ENCODE measurements at places on chromosomes 5 and 9. TPM values are rescaled to one million over a fixed set of nuclear protein-coding genes. Genes with fewer than 3 reads are reported as not detected.
A peak's percentile ranks its signal among the peaks of the same experiment; 100 is the strongest.

The TERT gene
- not detected for total RNA-seq

The KCNIP1 gene
- 7.0 TPM for total RNA-seq

The CDH12 gene
- not detected for total RNA-seq

The SYK gene
- total RNA-seq = 10.6 TPM

The SOHLH1 gene
- not detected for total RNA-seq

The ARSI gene
- 15.1 TPM for total RNA-seq

The CDKN2B gene
- total RNA-seq = 11.8 TPM

The EPB41L4B gene
- total RNA-seq = 3.9 TPM

- DNase-seq = no peak
- no peak overlapping the region for H3K4me3 ChIP-seq
- H3K27me3 ChIP-seq = no peaks in the 10 kb centered on the region
- H3K36me3 ChIP-seq = no peaks in the 10 kb centered on the region
Observed at GRCh38 chr9:115164511-115164974, 46.6 kb upstream of the TNC start.

- no peaks in the 10 kb centered on the region for H3K27me3 ChIP-seq
- no peak overlapping the region for H3K27ac ChIP-seq
- no peak for DNase-seq
- no peak overlapping the region for H3K4me3 ChIP-seq
- no peaks in the 10 kb centered on the region for H3K36me3 ChIP-seq
Observed at GRCh38 chr5:55650386-55650785, 61.7 kb downstream of the SLC38A9 start.

DNA sequence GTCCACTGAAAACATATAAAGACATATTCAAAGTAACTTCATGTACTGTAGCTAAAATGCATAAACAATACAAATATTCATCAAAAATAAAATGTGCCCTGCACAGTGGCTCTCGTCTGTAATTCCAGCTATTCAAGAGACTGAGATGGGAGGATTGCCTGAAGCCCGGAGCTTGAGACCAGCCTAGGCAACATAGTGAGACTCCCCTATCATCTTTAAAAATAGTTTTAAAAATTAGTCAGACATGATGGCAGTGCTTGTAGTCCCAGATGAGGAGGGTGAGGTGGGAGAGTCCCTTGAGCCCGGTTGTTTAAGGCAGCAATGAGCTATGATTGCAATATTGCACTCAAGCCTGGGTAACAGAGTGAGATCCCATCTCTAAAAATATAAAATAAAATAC is 534.1 kb downstream of the ANXA1 start:
- H3K36me3 ChIP-seq = no peaks in the 10 kb centered on the region
- no peaks in the 10 kb centered on the region for H3K27me3 ChIP-seq
- H3K27ac ChIP-seq = no peak overlapping the region
- no peaks in the 10 kb centered on the region for H3K4me1 ChIP-seq
- no peak overlapping the region for H3K4me3 ChIP-seq

DNA sequence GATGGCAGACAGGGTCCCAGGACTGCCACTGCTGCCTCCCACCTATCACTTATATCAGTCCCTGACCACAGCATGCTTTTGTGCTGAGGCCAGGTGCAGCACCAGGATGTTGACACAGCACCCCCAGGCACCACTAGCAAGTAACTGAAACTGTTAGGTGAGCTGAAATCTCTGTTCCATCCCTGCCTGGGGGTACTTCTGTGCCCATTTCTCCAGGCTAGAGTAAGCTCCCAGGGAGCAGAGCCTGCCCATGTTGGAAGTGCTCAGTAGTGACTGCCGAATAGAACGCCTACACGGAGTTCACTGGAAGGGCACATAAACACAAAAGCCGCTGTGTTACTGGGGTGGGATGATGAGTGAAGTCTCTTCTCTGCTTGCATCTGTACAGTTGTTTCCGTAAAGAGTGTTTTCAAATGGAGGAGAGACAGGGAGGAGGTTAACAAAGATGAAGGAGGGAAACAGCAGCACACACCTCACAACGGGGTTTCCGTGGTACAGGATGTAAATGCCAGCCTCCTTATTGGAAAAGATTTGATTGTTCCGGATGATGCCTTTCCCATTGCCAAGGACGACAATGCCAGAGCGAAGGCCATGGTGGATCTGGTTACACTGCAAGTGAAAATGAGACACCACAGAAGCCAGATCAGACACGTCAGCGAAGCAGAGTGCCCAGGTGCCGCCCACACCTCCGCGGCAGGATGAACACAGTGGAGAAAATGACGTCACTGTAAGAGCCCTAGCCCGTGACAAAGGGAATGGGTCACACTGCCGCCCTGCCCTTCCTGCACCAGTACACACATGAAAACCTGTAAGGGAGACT is 43.1 kb downstream of the POLR1E start:
- no peak overlapping the region for H3K27ac ChIP-seq
- H3K27me3 ChIP-seq = no peaks in the 10 kb centered on the region
- DNase-seq = no peak

DNA sequence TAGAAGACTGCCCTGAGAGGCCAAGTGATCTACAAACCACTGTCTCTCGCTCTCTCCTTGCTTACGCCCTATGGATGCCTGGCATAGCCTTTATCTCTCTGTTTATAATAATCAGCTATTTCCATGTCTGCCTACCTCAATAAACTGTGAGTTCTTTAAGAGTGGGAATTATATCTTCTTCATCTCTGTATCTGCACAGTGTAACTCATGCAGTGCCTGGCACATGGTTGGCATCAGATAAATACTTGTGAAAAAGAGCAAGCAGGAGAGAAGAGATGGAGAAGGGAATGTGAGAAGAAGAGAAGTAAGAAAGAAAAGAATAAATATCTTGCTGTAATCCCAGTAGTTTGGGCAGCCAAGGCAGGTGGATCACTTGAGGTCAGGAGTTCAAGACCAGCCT is 94.6 kb upstream of the TNPO1 start:
- no peak overlapping the region for H3K4me3 ChIP-seq
- DNase-seq = no peak
- no peaks in the 10 kb centered on the region for H3K27me3 ChIP-seq
- H3K36me3 ChIP-seq = no peaks in the 10 kb centered on the region

GRCh38 chr5:146910239-146910638 is 31.7 kb upstream of the PPP2R2B start:
- H3K36me3 ChIP-seq = no peaks in the 10 kb centered on the region
- DNase-seq = no peak
- no peaks in the 10 kb centered on the region for H3K27me3 ChIP-seq
- no peak overlapping the region for H3K27ac ChIP-seq
- no peaks in the 10 kb centered on the region for H3K4me1 ChIP-seq
- no peak overlapping the region for H3K4me3 ChIP-seq

GRCh38 chr9:3008091-3008490 is 164.2 kb upstream of the PUM3 start:
- no peaks in the 10 kb centered on the region for H3K4me1 ChIP-seq
- H3K4me3 ChIP-seq = no peak overlapping the region
- no peak for DNase-seq
- H3K27me3 ChIP-seq = no peaks in the 10 kb centered on the region

GRCh38 chr9:25003686-25004085 is 458.0 kb upstream of the IZUMO3 start:
- H3K36me3 ChIP-seq = no peaks in the 10 kb centered on the region
- DNase-seq = peak; percentile 3
- no peaks in the 10 kb centered on the region for H3K4me1 ChIP-seq
- no peak overlapping the region for H3K27ac ChIP-seq

GRCh38 chr9:88692827-88693226 is 157.8 kb downstream of the NXNL2 start:
- no peaks in the 10 kb centered on the region for H3K36me3 ChIP-seq
- no peak overlapping the region for H3K4me3 ChIP-seq
- no peak overlapping the region for H3K27ac ChIP-seq

- no peaks in the 10 kb centered on the region for H3K36me3 ChIP-seq
- peak overlapping the region; percentile 90 for H3K27ac ChIP-seq
- H3K4me1 ChIP-seq = peaks cover 22% of the 10 kb centered on the region
Observed at GRCh38 chr9:136544964-136545691, 720 bp downstream of the NOTCH1 start.

DNA sequence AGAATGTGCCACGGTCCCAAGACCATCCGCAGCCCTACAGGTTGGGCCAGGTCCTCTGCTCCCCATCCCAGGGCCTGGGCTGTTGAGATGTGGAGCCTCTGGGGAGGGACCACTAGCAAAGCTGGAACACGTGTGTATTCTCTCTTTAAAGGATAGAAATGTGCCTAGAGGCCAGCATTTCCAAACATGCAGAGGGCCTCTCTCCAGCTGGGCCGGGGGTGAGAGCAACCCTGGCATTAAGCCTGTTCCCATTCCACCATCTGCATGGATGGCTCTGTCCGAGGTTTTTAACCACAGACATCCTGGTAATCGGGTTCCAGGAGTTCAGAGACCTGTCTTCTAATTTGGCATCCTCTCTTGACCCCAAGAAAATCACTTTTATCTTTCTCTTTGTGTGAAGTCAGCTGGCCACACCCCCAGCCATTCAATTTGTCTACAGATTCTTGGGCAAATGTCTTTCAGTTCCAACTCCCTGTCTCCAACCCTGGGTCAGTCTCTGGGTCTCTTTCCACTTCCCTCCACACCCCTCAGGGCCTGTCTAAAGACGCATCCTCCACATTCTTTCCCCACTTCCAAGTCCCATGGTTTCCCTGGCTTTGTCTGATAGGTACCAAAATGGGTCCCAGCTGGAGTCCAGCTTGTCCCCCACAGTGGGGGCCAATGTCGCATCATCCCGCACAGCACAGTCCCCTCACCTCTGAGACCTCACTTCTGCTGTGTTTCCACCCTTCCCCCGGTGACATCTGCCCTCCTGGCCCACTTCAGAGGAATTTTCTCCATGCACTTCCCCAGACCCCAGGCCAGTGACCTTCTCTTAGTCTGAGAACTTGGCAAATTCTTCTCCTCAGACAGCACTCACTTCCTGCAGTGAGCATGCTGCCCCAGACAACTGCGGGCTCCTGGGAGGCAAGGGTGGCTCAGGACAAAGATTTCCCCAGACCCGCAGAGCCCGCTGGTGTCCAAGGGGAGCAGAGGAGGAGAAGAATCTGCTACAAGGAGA is 56.8 kb downstream of the PTPDC1 start:
- peaks cover 27% of the 10 kb centered on the region for H3K4me1 ChIP-seq
- H3K27me3 ChIP-seq = no peaks in the 10 kb centered on the region
- H3K36me3 ChIP-seq = no peaks in the 10 kb centered on the region
- DNase-seq = peak; percentile 46
- peak overlapping the region; percentile 95 for H3K27ac ChIP-seq

GRCh38 chr9:90019626-90020025 is 414.8 kb downstream of the GADD45G start:
- no peak overlapping the region for H3K4me3 ChIP-seq
- H3K4me1 ChIP-seq = no peaks in the 10 kb centered on the region
- H3K36me3 ChIP-seq = no peaks in the 10 kb centered on the region
- no peak overlapping the region for H3K27ac ChIP-seq
- H3K27me3 ChIP-seq = no peaks in the 10 kb centered on the region

GRCh38 chr5:90182726-90183125 is 226.8 kb downstream of the CETN3 start:
- H3K27me3 ChIP-seq = no peaks in the 10 kb centered on the region
- no peak overlapping the region for H3K27ac ChIP-seq
- DNase-seq = no peak
- no peak overlapping the region for H3K4me3 ChIP-seq
- H3K4me1 ChIP-seq = no peaks in the 10 kb centered on the region

- no peaks in the 10 kb centered on the region for H3K4me1 ChIP-seq
- DNase-seq = no peak
- no peak overlapping the region for H3K27ac ChIP-seq
- H3K36me3 ChIP-seq = no peaks in the 10 kb centered on the region
Observed at GRCh38 chr9:115395511-115396021, 277.6 kb upstream of the TNC start.

DNA sequence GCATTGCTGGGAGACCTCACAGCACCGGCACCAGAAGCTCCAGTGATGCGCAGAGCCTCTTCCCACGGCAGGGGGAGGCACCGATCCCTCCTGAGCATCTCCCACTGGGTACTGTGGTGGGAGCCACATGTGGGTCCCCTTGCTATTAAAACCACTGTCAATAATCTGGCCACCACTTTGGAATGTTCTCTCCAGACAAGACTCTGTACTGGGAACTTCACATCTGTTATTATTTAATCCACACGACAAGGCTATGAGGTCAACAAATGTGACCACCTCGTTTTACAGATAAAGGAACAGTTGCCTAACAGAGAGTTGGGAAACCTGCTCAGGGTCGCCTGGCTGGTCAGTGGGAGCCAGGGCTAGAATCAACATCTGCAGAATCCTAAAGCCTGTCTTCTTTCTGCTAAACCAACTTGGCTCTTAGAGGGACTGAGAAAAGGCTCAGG is 72.7 kb downstream of the EPB41L4B start:
- H3K4me1 ChIP-seq = no peaks in the 10 kb centered on the region
- H3K27me3 ChIP-seq = no peaks in the 10 kb centered on the region
- H3K36me3 ChIP-seq = no peaks in the 10 kb centered on the region
- DNase-seq = no peak
- H3K27ac ChIP-seq = no peak overlapping the region

Data from uterus (tissue), 4 donors.